ENCODE measurements at places on chromosomes 7 and 10. TPM values are rescaled to one million over a fixed set of nuclear protein-coding genes. Genes with fewer than 3 reads are reported as not detected.

Gene EFCAB10
- total RNA-seq: 0.13 TPM

Gene HERPUD2
- 31.3 TPM for total RNA-seq

Gene TRUB1
- 24.3 TPM for total RNA-seq

Gene CD36
- total RNA-seq: 1,000 TPM

Gene KNDC1
- 0.86 TPM for total RNA-seq

Gene STAG3
- 2.2 TPM for total RNA-seq

Gene NODAL
- not detected for total RNA-seq

Gene TMEM140
- total RNA-seq: 17.7 TPM

Gene CCL24
- total RNA-seq: not detected

Gene C10orf53
- total RNA-seq: not detected

Gene TASOR2
- 80.9 TPM for total RNA-seq

All from smooth muscle cell of the pulmonary artery (primary cell).